ENCODE measurements at places on chromosomes 11 and 22.

DNA sequence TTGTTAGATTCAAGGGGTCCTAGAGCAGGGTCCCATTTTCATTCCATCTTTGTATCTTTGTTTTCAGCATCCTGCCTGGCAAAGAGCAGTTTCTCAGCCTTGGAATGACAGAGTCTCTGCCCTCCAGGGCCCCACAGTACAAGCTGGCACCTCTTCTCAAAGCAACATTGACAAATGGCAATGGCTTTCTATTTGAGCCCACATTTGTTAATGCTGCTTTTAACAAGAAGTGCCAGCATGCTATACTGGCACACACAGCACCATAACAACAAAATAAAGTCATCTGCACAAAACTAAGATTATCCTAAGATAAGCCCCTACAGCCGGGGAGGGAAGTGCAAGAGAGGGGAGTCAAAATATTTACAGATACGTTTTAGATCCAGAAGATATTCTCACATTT, 309.7 kb upstream of the C11orf87 start:
- no peak for DNase-seq

GRCh38 chr22:19065929-19066328, 56.3 kb downstream of the DGCR2 start:
- no peak for DNase-seq

DNA sequence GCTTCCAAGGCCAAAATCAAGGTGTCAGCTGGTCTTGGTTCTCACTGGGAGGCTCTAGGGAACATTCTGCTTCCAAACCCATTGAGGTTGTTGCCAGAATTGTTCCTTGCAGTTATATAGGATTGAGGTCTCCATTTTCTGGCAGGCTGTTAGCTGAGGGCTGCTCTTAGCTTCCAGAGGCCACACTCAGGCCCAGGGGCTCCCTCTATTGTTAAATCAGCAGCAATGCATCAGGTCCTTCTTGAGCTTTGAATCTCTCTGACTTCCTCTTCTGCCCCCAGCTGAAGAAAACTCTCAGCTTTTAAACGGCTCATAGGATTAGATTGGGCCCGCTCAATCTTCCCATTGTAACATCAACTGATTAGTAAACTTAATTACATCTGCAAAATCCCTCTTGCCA, 39.3 kb upstream of the BSX start:
- DNase-seq = no peak

DNA sequence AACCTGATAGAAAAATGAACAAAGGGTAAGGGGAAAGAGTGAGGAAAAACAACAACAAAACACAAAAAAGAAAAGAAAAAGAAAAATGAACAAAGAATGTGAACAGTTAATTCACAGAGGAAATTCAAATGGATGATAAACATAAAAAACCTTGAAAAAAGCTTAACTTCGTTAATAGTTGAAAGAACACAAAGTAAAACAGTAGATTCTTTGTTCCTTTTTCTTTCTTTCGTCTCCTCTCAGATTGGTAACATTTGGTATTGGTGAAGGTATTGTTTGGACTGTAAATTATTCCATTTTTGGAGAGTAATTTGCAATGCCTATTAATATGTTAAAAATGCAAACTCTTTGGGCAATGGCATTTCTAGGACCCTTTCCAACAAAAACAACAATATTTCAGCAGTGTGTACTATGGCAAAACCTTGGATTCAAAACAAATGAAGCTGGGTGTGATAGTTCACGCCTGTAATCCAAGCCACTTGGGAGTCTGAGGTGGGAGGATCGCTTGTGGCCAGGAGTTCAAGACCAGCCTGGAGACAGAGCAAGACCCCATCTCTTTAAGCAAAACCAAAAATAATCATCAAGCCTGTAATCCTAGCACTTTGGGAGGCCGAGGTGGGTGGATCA, 3.3 kb upstream of the BACE1 start:
- no peak for DNase-seq

DNA sequence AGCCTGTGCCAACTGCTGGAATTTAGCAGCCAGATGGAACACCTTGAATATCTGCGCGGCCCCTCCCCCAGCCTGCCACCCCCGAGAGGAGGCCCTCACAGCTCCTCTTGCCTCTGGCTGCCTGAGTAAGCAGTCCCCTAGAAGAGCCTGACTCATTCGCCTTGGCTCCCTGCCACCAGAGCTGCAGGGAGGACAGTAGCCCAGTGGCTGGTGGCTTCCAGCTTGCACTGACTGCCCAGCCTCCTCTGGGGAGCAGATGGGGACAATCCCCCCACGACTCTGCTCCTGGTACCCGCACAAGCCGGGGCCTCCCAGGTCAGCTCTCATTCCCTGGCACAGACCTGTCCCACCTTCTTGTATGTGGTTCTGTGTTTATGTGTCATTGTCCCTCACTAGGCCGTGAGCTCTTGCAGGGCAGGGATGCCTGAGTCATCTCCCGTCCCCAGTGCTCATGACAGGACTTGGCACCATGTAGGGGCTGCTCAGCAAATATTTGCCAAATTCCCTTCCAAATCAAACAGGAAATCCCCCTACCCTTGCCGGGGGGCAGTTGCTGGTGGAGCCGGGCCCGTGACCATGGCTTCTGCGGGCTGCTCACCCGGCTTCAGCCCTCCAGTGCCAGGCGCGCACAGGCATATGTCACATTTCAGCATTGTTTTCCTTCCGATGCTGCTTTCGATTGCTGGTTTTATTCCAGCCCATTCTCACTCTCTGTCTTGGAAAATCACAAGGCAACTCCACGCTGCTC, 43.6 kb downstream of the CACNG2 start:
- DNase-seq = peak; percentile 86

DNA sequence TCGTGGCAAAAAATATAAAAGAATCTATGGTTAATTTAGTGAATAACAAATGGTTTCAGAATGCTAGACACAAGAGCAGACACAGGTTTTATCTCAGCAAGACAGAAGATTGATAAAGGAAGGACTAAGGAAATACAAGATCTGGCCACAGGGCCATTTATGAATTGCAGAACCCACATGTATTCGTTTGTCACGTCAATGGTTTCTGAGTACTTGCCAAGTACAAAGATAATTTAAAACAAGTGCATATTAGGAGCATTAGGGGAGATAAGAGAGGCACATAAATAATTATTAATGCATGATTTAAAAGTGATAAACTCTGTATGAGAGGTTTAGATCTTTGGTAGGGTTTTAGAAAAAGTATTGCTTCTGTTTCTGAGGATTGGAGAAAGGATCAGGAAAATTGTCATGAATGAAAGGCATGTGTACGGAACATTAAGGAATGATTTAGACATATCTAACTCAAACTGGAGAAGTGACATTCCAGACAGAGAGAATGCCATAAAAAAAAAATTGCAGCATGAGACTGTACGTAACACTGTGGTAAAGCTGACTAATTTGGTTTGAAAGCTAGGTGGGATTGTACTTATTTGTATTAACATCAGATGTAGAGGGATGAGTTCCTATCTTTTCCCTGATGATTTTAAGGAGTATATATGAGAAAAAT, 727.1 kb downstream of the NELL1 start:
- DNase-seq = no peak

GRCh38 chr11:64004590-64004984, 18.3 kb downstream of the OTUB1 start:
- no peak for DNase-seq

DNA sequence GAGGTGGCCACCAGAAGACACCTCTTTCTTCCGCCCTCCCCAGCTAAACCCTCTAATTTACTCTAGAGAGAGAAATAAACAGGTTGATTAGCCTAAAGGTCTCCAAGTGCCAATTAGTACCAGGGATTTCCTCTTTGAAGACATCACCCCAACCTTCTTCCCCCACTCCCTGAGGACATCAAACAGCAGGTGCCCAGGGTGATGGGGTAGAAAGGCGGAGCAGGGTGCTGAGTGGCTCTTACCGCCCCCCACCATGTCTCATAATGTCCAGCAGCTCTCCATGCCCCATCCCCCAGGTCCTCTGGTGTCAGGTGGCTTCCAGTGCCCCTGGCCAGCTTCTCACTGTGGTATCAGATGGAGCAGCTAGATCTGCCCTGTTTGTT, 5.3 kb upstream of the GNAZ start:
- no peak for DNase-seq

- no peak for DNase-seq
Observed at GRCh38 chr22:29199702-29200400, 5.8 kb upstream of the EMID1 start.

DNA sequence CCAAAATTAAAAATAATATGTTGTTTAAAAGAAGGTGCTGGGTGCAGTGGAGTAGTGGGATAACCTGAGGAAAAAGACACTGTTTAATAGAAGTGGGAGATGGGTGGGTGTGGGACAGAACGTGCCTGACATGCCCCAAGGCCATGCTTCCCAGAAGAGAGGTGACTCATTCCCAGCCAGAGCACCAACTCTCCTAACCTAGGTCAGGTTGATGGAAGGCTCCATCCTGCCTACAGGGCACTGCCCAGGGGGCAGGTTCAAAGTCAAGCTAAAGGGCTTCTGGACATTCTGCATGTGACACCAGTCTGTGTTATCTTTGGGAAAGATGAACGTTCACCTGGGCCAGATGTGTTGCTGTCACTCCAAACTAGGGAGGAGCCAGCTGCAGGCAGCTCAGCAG, 453.1 kb downstream of the SOX6 start:
- no peak for DNase-seq

- no peak for DNase-seq
Observed at GRCh38 chr11:45298718-45299117, 12.6 kb upstream of the SYT13 start.

GRCh38 chr11:79276736-79277325, 164.0 kb downstream of the TENM4 start:
- no peak for DNase-seq

All from amygdala (tissue), 56 donors.